ENCODE measurements at places on chromosomes 11 and 22. TPM values are rescaled to one million over a fixed set of nuclear protein-coding genes. Genes with fewer than 3 reads are reported as not detected.

DNA sequence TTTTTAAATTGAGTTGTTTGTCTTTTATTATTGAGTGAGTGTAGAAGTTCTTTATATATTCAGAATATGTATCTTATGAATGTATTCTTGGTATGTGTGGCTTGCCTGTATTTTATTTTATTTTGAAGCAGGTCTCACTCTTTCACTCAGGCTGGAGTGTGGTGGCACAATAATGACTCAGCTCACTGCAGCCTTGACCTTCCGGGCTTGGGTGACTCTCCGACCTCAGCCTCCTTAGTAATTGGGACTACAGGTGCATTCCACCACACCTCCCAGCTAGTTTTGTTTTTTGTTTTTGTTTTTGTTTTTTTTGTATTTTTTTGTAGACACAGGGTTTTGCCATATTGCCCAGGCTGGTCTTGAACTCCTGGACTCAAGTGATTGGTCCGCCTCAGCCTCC is 24.5 kb upstream of the MPPED2 start:
- no peak overlapping the region for H3K27ac ChIP-seq
- H3K36me3 ChIP-seq = no peaks in the 10 kb centered on the region
- H3K4me3 ChIP-seq = no peak overlapping the region
- no peaks in the 10 kb centered on the region for H3K27me3 ChIP-seq
- no peak for DNase-seq

GRCh38 chr11:118597556-118597955 is 9.9 kb upstream of the PHLDB1 start:
- H3K36me3 ChIP-seq = peaks cover 64% of the 10 kb centered on the region
- H3K27me3 ChIP-seq = no peaks in the 10 kb centered on the region
- no peak for DNase-seq
- no peak overlapping the region for H3K27ac ChIP-seq
- no peak overlapping the region for H3K4me3 ChIP-seq
- H3K4me1 ChIP-seq = no peaks in the 10 kb centered on the region

DNA sequence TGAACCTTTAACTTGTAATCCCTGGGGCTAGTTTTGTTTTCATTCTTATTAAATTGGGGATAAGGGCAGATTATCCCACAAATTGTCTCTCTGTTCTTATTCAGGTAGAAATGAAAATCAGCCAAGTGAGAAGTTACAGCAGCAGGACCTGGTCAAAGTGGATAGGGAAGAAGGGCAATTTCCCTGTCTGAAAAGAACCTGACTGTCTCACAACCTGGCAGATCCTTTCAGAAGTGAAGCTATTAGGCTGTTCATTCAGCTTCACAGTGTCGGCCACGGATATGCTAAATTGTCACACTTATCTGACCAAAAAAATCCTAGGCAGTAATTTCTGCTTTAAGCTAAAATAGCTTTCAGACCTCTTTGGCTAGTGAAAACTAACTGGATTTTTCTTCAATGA is 712.6 kb upstream of the ANO5 start:
- DNase-seq = no peak
- H3K4me3 ChIP-seq = no peak overlapping the region
- H3K36me3 ChIP-seq = no peaks in the 10 kb centered on the region

The PRRG4 gene
- 0.50 TPM for polyA plus RNA-seq

DNA sequence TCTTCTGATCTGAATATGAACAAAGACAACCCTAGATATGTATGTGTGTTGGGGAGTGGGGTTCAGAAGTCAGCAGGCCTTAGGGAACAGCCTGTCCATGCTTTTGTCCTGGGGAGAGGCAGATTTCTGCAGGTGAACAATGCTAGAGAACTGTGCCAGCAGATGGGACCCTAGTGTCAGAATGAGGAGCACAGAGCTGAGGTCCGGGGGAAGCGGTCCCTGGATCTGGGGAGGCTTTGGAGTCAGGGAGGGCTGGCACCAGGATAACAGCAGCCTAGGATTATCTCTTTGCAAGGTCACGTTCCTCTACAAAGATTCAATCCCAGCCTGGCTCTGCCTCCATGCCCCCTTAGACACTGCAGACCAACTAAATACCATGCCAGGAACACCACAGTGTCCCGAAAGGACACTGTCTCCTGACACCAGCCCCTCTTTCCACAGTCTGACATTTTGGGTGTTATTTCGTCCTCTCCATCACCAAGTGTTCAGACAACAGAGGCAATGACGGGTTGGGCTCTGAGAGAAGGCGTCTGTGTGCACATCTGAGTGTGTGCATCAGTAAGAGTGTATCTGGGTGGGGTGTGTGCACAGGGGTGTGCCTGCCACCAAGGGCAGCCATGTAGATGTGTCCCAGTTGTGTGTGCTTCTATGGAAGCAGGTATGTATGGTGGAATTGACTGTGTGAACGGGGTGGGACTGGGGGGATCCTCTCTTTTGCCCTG is 43.5 kb downstream of the EIF3F start:
- H3K36me3 ChIP-seq = no peaks in the 10 kb centered on the region
- no peak overlapping the region for H3K27ac ChIP-seq
- no peak overlapping the region for H3K4me3 ChIP-seq
- H3K4me1 ChIP-seq = no peaks in the 10 kb centered on the region
- H3K27me3 ChIP-seq = peaks cover 4% of the 10 kb centered on the region

- no peak overlapping the region for H3K4me3 ChIP-seq
- DNase-seq = no peak
- H3K27ac ChIP-seq = no peak overlapping the region
- H3K27me3 ChIP-seq = no peaks in the 10 kb centered on the region
- H3K4me1 ChIP-seq = no peaks in the 10 kb centered on the region
Measured at GRCh38 chr11:77522215-77522614, 48.3 kb upstream of the PAK1 start.

The FAM76B gene
- polyA plus RNA-seq = 11.0 TPM

GRCh38 chr11:31957674-31958073 is 133.2 kb upstream of the RCN1 start:
- no peaks in the 10 kb centered on the region for H3K36me3 ChIP-seq
- no peaks in the 10 kb centered on the region for H3K27me3 ChIP-seq
- DNase-seq = no peak
- H3K4me3 ChIP-seq = no peak overlapping the region
- H3K27ac ChIP-seq = no peak overlapping the region
- no peaks in the 10 kb centered on the region for H3K4me1 ChIP-seq

DNA sequence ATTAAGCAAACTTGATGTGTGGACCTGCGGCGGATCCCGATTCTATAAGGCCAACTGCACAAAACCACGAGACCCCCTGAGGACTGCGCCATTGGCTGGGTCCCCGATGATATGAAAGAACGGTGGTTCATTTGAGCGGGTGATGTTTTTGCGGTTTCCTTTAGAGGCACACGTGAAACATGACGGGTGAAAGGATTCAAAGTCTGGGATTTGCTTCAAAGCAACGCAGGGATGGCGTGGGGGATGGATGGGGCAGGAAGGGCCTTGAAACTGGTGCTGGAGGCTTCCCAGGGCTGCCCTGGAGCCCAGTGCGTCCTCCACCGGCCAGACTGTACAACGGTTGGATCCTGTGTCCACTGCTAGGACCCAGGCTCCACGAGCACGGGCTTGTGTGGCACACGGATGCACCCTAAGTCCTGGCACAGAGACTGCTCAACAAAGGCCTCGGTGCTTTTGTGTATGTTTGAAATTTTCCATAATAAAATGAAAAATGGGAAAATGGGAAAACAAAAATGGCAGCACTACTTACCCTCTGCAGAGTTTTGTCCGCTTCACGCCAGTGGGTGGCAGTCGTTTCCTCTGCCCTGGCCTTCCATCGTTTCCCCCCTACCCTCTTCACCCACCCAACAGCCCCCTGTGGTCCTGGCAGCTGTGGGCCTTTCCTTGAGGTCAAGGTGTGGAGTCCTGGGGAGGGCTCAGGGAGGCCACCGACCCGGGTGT is 3.6 kb downstream of the ASCL2 start:
- peaks cover 69% of the 10 kb centered on the region for H3K27me3 ChIP-seq
- H3K4me3 ChIP-seq = no peak overlapping the region
- DNase-seq = no peak
- peaks cover 6% of the 10 kb centered on the region for H3K36me3 ChIP-seq
- peaks cover 14% of the 10 kb centered on the region for H3K4me1 ChIP-seq
